Sciatic nerve (tissue), 2 donors: ENCODE measurements at places on chromosomes 1 and 21.

DNA sequence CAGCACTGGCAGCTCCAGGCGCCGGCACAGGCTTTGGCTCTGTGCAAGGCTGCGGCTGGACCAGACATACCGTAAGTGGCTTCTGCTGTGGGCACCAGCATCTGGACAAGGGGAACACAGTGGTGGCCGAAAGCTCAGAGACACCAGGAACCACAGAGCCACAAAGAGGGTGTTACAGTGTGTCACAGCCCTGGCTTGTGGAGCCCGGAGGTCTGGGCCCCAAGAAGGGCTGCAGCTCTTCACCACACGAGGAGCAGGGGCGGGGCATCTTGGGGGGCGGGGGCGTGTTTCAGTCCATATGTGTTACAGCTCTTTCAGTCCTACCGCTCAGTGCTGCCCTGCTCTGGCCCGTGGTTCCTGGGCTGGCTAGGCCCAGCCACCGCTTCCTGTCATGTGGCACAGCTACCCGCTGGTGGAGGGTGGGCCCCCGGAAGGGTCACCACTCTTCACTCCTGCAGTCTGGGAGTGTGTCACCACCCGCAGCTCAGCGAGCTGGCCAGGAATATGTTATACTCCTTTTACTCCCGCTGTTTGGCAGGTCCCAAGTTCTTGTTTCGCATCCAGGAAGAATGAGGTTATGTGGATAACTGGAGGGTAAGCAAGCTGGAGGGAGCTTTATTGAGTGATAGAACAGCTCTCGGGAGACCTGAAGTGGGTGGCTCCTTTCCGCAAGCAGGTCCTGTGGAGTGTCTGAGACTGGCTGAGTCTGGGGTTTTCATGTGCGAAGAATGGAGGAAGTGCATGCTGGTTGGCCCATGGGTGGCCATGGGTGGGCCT is 3.3 kb upstream of the LSM10 start:
- DNase-seq = peak; percentile 79

DNA sequence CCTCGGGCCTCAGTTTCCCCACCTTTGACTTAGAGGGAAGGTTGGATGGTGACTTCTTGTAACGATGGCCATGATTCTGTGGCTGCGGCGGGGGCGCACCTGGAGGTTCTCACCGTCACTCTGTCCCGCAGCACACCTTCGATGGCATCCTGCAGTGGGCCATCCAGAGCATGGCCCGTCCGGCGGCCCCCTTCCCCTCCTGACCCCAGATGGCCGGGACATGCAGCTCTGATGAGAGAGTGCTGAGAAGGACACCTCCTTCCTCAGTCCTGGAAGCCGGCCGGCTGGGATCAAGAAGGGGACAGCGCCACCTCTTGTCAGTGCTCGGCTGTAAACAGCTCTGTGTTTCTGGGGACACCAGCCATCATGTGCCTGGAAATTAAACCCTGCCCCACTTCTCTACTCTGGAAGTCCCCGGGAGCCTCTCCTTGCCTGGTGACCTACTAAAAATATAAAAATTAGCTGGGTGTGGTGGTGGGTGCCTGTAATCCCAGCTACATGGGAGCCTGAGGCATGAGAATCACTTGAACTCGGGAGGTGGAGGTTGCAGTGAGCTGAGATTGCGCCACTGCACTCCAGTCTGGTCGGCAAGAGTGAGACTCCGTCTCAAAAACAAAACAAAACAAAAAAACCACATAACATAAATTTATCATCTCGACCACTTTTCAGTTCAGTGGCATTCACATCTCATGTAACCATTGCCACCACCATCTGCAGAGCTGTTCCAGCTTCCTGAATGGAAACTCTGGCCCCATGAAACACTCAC is 2.1 kb upstream of the PFKL start:
- peak; percentile 93 for DNase-seq

DNA sequence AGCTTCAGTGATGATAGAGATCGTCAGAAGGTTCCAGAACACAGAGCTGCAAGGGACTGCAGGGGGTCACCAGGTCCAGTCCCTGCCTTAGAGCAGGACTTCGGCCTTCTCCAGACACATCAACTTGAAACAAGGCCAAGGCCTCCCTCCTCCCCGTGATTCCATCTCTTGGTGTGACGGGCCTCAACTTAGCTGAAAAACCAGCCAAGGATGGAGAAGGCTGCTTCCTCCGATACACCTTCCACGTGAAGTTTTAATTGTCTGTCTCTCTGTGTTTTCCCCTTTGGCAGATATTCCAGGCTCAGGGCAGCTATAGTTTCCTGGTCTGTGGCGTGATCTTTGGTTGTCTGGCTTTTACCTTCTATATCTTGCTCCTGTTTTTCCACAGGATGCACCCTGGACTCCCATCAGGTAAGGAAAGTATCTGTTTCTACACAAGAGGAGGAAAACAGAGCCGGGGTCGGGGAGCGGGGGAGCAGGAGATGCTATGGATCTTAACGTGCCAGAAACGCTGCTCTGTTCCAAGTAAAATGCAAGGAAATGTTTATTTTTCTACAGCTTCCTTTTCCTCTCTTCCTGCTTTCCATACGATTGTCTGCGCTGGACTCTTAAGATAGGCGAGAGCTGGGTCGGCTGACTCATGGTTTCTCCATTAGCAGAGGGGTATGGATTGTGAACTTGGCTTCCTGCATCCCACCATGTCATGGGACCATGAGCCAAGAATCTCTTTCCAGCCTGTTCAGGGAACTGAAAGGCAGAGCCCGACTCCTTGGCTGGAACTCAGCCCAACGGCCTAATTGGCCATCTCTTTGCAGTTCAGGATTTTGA is 32.8 kb downstream of the ELK4 start:
- DNase-seq = peak; percentile 81

DNA sequence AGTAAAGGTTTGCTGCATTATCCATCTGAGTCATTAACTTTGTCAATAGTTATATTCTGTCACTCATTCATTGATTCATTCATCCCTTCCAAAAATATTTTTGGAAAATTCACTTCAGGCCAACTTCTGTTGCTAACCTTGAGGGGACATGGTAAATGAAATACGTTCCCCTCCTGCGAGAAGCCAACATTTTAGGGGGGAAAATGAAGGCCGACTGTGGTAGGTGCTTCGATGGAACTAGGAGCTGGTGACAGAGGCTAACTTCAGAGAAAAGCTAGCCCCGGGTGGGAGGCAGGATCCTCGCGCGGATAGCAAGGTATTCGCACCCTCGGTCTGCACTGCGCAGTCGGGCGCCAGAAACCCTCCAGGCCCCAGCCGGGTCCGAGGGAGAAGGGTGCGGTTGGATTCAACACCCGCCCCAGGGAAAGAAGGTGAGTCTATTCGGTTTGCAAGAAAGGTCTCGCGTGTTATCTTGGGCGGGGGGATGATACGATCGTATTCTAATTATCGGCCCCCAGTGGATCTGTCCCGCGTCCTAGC is 646 bp upstream of the RRP15 start:
- peak; percentile 60 for DNase-seq

- DNase-seq = no peak
These were observed 6.2 kb upstream of the PEAR1 start for GRCh38 chr1:156887317-156887716.

- DNase-seq = no peak
These were observed 33.6 kb upstream of the CASZ1 start for GRCh38 chr1:10829965-10830515.
